Bronchial smooth muscle cell (primary cell): ENCODE measurements at places on chromosomes 6 and 20. TPM values are rescaled to one million over a fixed set of nuclear protein-coding genes. Genes with fewer than 3 reads are reported as not detected.

Gene DEF6
- 1.5 and 4.4 TPM in 2 replicates for total RNA-seq

Gene SLC25A27
- 5.7 and 9.6 TPM in 2 replicates for total RNA-seq

Gene FHL5
- total RNA-seq, result not detected in 2 replicates

Gene DDO
- 0.09 and 0.47 TPM in 2 replicates for total RNA-seq

Gene SMPDL3A
- 24.4 and 57.7 TPM in 2 replicates for total RNA-seq

Gene REM1
- not detected in 2 replicates for total RNA-seq

Gene ZSCAN9
- total RNA-seq, result 9.3 and 9.5 TPM in 2 replicates

Gene FAM210B
- total RNA-seq, result 28.0 and 40.0 TPM in 2 replicates

Gene EDN3
- total RNA-seq, result not detected in 2 replicates

Gene THBD
- 5.7 and 34.8 TPM in 2 replicates for total RNA-seq

Gene HLA-DOB
- 0.32 and 1.5 TPM in 2 replicates for total RNA-seq

Gene GTSF1L
- not detected in 2 replicates for total RNA-seq

Gene ADGRF4
- under 0.01 TPM in 1 of 2 replicates, not detected in the other for total RNA-seq

Gene RAMACL
- 0.43 and 0.95 TPM in 2 replicates for total RNA-seq
